Left ventricle myocardium superior (tissue), 1 donor: ENCODE measurements at places on chromosomes 3 and 15. TPM values are rescaled to one million over a fixed set of nuclear protein-coding genes. Genes with fewer than 3 reads are reported as not detected.
A peak's percentile ranks its signal among the peaks of the same experiment; 100 is the strongest.

Gene MRPS22
- total RNA-seq, result 87.3 TPM

Gene APEH
- 113 TPM for total RNA-seq

Gene LRRIQ4
- total RNA-seq, result not detected

Gene EPHB3
- 1.6 TPM for total RNA-seq

Gene TNNC1
- 8,945 TPM for total RNA-seq

Gene NEK10
- 16.9 TPM for total RNA-seq

Gene CNTN3
- 5.2 TPM for total RNA-seq

- no peak for DNase-seq
These were observed 8.1 kb upstream of the POC1A start for GRCh38 chr3:52162250-52162872.

- DNase-seq, result no peak
These were observed 630.8 kb upstream of the KCNMB2 start for GRCh38 chr3:177905173-177906125.

- DNase-seq, result no peak
These were observed 272.9 kb downstream of the FEZF2 start for GRCh38 chr3:62100282-62100989.

- no peak for DNase-seq
These were observed 55.8 kb downstream of the ABTB1 start for GRCh38 chr3:127728417-127729015.

DNA sequence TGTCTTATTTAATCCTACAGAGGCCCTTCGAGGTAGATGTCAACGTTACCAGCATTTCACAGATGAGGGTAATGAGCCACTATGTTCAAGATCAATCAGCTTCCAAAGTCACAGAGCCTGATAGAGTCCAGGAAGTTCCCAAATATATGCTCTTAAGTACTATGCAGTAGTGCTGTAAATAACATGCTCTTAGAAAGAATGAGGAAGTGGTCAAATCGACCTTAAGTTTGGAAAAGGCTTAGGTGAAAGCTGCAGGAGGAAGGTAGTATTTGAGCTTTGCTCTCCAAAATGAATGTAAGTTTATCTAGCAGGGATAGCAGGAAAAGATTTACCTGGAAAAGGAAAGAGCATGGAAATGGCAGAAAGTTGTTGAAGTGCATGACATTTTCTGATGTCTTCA is 234.0 kb downstream of the RBMS3 start:
- DNase-seq, result no peak

GRCh38 chr3:50272911-50273688 is 4.2 kb downstream of the SEMA3B start:
- peak; percentile 93 for DNase-seq

DNA sequence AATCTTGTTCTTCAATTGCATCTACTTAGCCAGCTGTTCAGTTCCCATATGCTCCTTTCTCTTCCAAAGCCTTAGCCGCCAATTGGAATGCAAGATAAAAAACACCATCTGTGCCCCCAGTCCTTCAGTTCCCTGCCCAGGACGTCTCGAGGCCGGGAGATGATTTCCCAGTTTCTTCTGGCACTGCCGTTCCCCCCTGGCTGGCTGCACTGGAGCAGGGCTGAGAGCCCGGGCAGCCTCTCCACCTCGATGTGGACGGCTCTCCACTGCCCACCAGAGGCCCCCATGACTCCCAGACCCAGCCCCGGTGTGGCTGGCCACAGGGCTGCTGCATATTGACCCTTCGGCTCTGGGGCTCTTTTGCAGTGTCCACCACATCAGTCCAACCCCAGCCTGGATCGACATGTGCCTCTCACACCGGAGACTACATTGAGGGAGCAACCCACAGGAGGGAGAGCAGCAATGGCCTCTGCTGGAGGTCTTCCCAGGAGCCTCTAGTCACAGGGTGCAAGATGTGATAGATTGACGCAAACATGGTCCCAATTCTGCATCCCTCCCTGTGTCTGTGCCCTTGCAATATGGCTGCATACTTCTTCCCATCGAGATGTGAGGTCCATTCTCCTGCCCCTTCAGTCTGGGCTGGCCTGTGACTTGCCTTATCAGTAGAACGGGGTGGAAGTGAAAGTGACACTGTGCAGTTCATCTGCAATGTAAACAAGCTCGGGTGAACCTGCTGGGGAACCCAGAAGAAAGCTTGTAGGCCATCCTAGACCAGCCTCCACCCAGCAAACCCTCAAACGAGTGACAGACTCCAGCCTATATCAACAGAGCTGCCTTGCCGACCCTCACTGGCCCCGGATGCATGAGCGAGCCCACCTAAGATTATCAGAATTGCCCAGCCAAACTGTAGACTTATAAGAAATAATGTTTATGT is 52.3 kb upstream of the PRR20G start:
- no peak for DNase-seq

DNA sequence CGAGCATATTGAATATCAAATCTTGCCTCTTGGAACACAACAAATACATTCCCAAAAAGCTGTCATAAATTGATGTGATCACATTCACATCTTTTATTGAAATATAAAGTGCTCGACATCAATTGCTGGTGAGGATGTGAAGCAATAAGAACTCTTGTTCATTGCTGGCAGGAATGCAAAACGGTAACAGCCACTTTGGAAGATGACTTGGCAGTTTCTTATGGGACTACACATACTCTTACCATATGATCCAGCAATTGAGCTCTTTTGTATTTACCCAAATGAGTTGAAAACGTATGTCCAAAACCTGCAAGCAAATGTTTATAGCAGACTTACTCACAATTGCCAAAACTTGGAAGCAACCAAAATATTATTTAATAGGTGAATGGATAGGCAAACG is 234.9 kb downstream of the CACNA2D3 start:
- DNase-seq, result no peak

DNA sequence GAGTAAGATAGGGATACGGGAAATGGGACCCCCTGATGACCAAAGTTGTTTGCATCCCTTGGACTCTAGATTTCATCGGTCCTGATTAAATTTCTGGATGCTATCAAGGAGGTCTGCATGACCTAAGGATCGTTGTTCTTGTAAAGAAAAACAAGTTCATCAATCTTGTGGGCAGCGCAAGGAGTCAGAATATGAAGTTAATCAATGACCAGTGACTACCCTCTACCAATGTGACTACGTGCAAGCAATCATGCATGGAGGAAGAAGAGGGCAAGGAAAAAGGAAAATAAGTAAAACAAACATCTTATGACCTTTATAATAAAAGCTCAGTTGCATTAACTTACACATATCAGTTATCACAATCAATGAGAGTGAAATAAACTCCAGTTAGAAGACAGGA is 139.7 kb downstream of the RTP4 start:
- no peak for DNase-seq

GRCh38 chr15:89502867-89503595 is 6.6 kb upstream of the RHCG start:
- no peak for DNase-seq

DNA sequence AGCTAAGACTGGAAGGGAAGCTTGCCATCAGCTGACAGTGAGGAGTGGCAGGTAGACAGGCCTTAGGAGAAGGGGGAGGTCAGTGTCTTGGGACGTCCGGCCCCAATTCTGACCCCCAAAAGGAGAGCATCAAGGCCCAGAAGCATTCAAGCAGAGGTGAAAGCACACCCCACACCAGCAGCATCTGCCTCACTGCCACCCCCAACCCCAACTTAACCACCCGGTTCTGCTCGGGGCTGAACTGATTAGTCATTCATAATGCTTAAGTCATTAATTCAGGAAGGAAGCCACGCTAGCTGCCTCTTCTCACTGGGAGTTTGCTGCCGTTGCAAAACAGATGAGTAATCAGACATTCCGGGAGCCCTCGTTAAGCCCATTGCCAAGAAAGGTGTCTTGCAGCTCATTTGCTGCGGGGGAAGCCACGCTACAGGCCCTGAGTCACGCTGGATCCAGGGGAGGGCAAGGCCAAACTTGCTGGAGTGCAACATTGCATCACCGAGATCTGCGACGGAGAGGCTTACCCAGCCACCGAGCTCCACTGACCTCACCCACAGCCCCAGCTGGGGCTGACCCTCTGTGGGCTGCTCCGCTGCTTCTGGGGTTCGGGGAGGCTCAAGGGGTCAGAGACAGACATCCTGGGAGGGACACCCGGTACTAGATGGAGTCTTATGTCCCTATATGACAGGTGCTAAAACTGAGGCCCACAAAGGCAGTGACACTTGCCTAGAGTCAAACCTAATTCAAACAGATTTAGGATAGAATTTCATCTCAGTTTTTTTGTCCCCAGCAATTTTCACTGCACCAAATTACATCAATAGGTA is 46.4 kb upstream of the HES1 start:
- DNase-seq, result peak; percentile 45

GRCh38 chr3:196569003-196569516 is 600 bp downstream of the FBXO45 start:
- peak; percentile 49 for DNase-seq

GRCh38 chr3:148551767-148552260 is 145.9 kb upstream of the AGTR1 start:
- no peak for DNase-seq

- peak; percentile 62 for DNase-seq
These were observed 84.5 kb downstream of the WDR76 start for GRCh38 chr15:43911235-43911781.

DNA sequence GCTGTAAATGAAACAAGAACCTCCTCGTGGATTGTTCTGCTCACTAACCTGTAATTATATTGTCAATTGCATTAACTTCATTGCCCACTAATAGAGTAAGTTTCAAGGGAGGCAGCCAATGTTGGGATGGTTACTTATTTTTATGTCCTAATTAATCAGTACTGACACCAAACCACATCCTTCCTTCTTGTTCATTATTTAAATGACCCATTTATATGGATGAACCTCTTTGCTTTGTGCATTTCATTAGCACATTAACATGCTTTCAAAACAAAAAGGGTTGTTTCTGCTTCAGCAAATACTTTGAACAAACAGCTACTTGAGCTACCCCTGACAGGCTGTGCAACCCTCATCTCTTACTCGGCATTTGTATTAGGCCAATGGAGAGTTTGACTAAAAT is 374.2 kb downstream of the MECOM start:
- DNase-seq, result no peak

DNA sequence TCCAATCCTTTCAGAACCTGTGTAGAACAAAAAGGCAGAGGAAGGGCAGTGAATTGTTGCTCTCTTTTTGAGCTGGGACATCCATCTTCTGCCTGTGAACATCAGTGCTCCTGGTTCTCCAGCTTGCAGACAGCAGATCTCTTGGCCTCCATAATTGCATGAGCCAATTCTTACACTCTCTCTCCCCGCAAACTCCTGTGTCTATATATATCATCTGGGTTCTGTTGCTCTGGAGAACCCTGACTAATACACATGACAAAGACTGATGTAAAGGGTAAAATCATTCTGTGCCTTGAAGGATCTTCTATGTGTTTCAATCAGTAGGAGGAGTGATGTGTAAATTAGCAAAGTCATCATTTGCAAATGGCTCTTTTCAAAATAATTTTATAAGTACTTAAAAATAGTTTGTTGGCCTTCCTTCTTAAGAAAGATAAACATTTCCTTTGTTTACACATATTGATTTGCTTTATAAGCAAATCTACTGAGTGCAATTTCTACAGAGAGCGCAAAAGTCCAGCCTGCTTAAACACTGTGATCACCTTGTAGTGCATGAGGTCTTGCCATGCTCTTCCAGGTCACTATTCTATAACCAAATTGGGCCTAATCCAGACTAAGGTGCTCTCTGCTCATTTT is 154.9 kb upstream of the ANKRD28 start:
- DNase-seq, result no peak

- DNase-seq, result no peak
These were observed 149.0 kb downstream of the NEK10 start for GRCh38 chr3:27220166-27220565.

DNA sequence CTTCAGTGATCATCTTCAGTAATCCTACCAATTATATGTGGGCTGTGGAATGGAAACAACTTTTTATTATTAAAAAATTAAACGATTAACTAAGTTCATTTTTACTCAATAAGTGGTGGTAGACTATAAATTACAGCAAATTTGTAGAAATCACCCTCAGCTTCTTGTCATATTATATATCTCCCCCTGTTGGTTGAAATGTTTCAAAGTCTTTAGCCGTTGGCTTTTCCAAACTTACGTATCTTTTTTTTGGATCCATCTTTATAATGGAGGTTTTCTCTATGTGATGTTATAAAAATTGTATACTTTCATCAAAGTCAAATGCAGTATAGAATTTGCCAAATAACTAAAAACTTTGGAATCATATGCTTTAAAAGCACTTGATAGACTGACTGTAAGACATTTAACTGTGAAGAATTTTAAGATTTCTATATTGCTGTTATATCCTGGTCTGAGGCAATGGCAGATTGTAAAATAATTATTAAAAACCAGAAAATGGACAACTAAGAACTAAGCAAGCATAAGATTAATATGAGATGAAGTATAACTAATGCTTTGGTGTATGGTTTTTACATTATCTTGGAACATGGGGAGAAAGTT is 44.7 kb downstream of the ATP11B start:
- DNase-seq, result no peak

DNA sequence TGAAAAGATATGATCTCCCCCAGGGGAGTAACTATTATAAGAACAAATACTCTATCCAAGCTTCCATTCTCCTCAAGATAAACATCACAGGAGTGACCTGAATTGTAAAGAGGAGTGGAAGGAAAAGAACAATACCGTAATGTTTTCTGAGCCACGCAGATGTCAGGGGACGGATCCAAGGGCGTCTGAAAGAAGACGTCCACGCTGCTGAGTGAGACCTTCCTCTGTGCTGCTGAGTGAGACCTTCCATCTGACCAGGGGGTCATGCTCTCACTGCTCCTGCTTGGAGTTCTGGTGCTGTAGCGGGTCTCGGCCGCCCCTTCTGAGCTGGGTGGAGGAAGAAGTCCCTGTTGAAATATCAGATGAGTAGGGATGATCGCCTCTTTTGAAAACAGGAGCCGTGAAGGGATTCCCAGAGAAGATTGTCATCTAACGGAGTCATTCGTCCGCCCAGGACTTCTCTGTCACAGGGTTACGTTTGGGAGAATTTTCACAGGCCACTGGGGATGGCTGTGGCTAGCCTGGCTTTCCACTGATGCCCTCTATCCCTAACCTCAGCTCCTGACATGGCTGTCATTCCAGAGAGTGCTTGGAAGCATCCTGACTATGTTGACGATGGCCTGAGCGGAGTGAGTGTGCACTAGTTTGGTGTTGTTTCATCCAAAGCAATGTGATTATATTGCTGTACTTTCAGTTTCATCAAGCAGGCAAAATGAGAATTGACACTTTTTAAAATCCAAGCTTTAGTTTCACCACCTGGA is 184.9 kb downstream of the APBA2 start:
- DNase-seq, result no peak

GRCh38 chr15:85337425-85338074 is 42.9 kb upstream of the AKAP13 start:
- DNase-seq, result no peak
